Cardiac septum (tissue), 1 donor: ENCODE measurements at places on chromosomes 16 and 17. TPM values are rescaled to one million over a fixed set of nuclear protein-coding genes. Genes with fewer than 3 reads are reported as not detected.

DNA sequence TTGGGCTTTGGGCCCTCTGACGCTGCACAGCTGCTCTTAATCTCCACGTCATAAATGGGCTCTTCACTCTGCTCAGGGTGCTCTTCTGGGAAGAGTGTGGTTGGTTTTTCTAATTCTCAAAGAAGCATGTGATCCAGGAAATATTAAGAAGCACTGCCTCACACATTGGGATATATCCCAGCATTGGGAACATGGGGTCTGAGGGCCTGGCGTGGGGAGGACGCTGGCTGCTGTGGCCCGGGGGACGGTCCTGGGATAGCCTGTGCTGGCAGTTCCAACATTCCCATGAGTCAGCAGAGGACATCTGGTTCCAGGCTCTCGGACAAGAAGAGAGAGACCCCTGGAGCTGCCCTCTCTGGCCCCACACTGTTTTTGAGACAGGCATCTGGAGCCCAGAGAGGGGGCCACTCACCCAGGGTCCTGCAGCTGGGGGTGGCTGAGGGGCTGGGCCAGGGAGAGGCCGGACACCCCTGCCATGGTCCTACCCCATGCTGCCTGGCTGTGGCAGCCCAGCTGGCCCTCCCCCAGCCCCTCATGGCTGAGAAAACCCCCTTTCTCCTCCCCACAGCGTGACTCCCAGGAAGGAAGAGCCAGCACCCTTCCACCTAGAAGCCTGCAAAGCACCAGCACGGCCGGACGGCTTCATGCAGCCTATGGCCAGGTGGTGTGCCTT is 58.8 kb downstream of the NT5M start:
- peak; percentile 71 for DNase-seq

The HYDIN gene
- total RNA-seq, result 2.6 TPM

GRCh38 chr17:2064147-2064489 is 9.2 kb downstream of the HIC1 start:
- DNase-seq, result no peak

The TOP2A gene
- 0.51 TPM for total RNA-seq

DNA sequence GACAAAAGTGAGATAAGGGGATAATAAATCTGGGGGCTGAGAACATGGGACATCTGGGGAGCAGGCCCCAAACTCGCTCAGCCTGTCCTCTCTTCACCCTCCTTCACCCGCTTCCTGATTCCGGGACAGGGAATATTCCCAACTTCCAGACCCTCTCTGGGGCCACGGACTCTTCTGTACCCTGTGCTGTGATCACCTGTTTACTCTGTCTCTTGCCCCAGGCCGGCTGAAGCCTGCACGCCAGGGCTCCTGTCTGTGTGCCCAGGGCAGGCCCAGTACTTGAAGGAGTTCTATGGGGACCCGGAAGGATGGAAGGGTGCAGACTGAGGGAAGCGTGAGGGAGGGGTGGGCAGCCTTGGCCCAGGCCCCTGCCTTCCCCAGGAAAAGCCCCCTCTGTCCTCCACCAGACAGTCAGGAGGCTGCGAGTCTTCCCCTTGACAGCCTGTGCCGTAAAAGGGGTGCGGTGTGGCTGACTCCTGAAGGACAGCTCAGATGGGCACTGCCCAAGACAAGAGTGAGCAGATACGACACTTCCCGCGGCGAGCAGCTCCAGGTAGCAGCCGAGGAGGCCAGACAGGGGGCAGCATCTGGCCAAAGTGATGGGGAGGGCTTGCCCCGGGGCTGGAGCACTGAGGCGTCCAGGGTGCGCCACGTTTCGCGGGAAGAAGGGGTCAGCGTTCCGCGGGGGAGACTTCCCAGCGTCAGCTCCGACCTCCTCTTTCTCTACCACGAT is 1.0 kb upstream of the CCNF start:
- DNase-seq, result no peak

DNA sequence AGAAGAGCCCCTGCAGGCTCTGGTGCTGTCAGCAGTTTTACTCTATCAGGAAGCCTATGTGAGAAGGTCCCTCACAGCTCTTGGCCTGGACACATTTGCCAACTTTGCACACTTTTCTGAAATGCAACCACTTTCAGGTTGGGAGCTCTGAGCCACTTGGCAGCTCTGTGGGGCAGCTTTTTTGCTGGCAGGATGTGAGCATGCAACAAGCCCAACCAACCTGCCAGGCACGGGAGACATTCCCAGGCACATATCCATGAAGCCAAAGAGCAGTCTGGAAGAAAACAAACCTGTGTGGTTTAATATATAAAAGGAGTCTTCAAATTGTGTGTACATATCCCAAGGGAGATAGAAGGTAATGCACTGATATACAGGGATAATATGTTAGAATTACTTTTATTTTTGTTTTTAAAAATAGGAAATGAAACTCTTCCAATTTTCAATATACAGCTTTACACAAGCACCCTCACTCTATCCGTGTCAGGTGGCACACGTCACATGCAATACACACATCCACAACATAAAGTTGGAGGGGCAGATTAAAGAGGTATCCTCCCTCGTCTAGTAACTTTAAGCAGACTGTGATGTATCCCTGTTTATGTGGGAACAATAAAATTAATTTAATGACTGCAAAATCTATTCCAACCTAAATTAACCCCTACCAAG is 57.4 kb upstream of the COX10 start:
- no peak for DNase-seq

DNA sequence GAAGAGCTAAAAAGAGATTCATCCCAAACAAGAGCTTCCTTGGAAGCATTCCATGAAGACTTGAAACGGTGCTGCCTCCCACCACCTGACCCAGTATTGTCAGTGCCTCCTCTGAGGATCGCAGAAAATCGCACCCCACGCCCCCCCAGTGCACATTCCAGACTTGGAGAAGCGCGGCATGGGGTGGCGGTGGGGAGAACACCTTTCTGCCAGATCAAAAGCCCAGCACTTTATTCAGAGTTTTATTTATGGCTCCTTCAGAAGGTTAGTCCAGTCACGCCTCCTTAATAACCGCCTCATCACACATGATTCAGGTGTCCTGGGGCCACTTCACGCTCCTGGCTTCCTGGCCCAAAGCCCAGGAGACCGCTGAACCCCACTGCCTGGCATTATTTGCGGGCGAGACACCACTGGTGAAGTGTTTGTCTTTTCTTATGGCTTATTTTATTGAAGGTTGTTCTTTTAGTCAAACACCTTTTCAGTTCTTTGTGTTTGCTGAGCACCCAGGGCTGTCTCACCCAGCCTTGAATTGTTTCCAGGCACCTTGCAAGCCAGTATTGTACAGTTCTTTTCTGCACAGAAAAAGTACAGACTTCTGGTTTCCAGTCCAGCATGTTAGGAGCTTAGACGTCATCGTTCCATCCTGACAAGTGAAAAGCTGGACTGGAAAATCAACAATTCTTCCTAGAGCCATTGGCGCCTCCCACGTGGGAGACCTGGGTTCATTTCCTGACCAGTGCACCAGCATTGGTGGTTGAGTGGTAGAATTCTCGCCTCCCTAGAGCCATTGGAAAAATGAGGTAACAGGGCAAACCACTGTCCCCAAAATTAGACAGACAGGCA is 79.6 kb upstream of the CACNG5 start:
- DNase-seq, result no peak

DNA sequence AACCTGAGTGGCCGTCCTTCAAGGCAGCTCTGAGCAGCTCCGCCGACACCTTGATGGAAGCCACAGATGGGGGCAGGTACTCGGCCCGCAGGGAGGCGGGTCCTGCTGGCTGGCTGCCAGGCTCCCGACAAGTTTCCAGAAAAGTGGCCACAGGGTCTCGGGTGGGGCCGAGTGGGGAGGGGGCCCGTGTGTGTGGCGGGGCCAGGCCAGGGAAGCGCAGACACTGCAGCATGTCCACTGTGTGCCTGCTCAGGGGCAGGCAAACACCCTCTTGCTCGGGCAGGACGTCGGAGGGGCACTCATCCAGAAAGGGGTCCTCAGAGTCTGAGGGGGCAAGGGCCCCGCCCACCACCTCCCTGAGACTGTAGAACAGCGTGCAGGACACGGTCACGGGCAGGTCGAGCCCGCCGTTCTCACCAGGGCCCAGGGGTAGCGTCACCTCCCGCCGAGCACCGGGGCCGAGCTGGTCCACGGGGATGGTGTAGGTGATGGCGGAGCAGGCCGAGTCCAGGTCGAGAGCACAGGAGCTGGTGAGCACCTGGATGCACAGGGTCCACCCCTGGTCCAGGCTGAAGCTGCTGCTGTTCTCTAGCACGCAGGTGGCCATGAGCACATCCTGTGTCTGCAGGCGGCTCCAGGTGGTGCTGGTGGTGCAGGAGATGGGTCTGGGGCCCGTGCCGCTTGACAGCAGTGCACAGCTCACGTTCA is 5.1 kb downstream of the FAAP100 start:
- DNase-seq, result no peak

The PDPK1 gene
- 41.0 TPM for total RNA-seq

The TPSD1 gene
- total RNA-seq, result not detected

GRCh38 chr17:79616801-79617200 is 6.0 kb upstream of the RBFOX3 start:
- DNase-seq, result no peak

- DNase-seq, result no peak
Observed at GRCh38 chr17:48625495-48626244, 488 bp downstream of the HOXB9 start.

The CD300A gene
- total RNA-seq, result 2.6 TPM

The CCDC182 gene
- total RNA-seq, result not detected

- DNase-seq, result no peak
Observed at GRCh38 chr16:2919511-2920255, 8.0 kb downstream of the FLYWCH1 start.

DNA sequence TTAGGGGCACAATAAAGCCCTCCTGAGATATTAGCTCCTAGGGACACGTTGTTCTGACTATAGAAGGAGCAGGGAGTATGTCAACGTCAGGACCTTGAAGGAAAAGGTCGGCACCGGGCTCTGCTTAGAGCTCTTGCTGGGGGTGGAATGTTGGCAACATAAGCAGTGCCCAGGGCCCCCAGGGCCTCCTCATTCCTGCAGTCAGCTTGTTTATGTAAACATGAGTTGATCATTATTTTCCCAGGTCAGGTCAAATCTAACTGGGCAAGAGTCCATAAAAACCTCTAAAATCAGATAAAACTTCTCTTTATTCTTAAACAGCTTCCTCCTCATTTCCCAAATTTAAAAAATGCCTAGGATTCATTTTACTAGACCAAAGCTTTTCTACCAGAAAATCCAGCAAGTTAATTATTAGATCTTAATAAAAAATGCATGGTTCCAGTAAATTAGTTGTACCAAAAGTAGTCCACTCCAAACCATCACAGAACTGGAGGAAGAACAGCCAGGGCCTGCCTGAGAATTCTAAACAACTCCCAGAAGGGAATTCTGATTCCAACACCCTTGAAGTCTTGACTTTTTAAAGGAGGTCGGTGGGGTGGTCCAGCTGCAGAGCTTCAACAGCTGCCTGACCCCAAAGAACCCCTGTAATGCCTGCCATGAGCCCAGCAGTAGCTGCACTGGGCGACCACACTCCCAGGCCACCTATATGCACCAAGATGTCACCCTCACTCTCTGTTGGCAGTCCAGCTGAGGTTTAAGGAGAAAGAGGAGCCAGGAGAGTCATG is 54.3 kb downstream of the AMFR start:
- DNase-seq, result no peak

DNA sequence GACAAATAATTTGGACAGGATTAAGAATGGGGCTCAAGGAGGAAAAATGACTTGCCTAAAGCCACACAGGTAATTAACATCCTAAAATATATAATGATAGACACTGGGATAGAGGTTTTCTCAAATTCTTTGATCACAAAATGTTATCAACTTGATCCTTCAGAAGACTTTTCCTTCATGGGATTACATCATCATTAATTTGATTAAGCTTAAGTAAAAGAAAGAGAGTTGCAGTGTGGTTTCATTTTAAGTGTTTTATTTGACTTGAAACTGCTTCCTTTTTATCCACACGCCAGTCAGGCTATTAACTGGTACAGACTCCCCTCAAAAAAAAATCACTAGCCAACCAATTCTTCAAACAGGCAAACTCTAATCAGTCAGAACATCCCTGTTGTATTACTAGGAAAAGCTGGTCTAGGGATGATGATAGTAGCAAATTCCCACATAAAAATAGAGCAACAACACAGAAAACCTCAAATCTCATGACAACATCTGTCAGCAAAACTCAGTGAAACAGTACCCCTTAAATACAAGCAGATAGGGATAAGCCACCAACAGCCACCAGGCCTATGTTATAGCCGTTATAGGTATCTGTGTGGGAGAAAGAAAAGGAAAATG is 32.5 kb downstream of the AKAP10 start:
- DNase-seq, result no peak

The SLC5A2 gene
- total RNA-seq, result not detected

GRCh38 chr16:80552277-80552676 is 11.5 kb downstream of the DYNLRB2 start:
- no peak for DNase-seq

GRCh38 chr17:42526031-42526444 is 10.0 kb upstream of the NAGLU start:
- DNase-seq, result no peak

The CLCN7 gene
- 39.8 TPM for total RNA-seq

- DNase-seq, result no peak
Observed at GRCh38 chr16:31331141-31331764, 23.7 kb upstream of the ITGAX start.

GRCh38 chr16:17444658-17445057 is 26.1 kb downstream of the XYLT1 start:
- no peak for DNase-seq

DNA sequence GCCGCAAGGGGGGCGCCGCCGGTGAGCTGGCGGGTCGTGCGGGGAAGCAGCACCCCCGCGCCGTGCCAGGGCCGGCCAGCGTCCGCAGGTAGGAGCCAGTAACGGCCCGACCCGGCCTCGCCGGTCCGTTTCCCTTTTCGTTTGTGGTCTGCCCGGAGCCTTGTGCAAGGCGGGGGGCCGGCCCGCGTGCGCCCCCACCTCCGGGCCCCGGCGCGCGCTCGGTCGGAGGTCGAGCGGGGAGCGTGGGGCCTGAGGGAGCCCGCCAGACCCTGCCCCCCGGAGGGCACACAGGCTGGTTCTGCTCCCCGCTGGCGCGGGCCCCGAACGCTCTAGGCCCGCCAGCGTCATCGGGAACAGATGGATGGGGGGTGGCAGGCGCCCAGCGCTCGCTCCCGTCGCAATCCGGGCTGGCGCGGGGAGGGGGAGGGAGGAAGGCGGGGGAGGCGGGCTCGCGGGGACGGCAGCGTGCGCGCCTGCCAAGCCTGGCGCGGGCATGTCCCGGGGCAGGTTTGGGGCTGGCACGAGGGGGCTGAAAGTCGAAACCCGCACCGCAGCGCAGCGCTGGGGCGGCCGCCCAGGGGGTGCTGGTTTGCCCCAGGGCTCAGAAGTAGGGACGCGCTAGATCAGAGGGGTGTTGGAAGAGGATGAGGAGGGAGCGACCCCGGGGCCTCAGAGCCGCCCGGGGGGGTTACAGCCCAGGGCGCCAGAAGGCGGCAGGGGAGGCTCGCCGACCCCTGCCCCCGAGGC is 1.5 kb upstream of the GSE1 start:
- DNase-seq, result peak; percentile 88

- DNase-seq, result no peak
Observed at GRCh38 chr16:56643080-56643778, 4.8 kb downstream of the MT1A start.

The NFAT5 gene
- total RNA-seq, result 28.5 TPM

- DNase-seq, result no peak
Observed at GRCh38 chr17:12917399-12917798, 100.4 kb downstream of the ELAC2 start.
